ENCODE measurements at places on chromosomes 6 and 20.

GRCh38 chr6:16249971-16250370 is 11.6 kb downstream of the GMPR start:
- DNase-seq: no peak

DNA sequence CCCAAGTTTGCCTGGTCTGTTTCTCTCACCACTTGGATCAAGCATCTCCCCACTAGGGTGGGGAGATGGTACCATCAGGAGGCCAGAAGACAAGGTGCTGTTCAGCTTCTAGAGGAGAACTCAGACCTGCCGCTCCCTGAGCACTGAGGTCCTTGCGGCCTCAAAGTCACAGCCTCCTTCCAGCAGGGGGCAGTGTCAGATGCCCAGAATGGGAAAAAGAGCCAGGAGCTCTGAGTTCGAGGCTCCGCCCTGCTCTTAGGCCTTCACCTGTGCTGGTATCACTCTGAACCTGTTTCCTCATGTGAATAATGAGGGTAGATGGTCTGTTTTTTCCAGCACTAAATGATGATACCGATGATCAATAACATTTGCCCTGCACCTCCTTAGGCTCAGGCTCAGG is 68.7 kb downstream of the TOX2 start:
- DNase-seq: no peak

- DNase-seq: peak; percentile 67
Observed at GRCh38 chr6:132483779-132484679, 28.9 kb downstream of the STX7 start.

- DNase-seq: no peak
Observed at GRCh38 chr6:92180090-92180489, 1239.3 kb downstream of the EPHA7 start.

- no peak for DNase-seq
Observed at GRCh38 chr6:149194820-149195558, 122.5 kb upstream of the TAB2 start.

DNA sequence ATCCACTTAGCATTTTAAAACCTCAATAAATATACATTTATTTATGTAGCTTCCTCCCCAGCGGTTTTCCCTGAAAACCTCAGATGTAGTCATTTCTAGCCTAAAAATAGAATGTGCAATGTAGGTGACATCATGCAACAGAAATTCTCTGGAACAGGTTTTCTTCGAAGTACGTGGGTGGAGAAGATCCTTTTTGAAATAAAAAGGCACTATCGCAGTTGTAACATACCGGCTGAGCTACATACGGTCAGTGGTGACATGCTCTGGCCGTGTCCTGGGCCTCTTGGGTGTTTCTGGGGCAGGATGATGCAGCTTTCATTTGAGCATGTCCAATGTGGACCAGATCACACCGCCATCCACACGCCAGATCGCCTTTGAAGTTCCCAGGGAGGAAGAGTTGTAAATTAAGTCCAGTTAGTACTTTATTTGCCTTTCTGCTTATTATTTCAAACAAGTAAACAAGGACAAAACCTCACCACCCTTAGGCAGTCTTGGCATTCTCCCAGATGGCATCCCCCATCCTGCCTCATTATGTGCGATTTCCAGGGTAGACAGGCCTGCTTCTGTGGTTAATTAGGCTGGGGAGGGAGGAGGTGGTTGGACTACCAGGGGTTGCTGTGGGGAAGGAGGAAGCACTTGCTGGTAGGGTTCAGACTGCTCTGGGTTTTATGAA is 109.5 kb upstream of the CLDN20 start:
- DNase-seq: no peak

GRCh38 chr20:19692685-19693119 is 65.4 kb upstream of the RIN2 start:
- peak; percentile 14 for DNase-seq

DNA sequence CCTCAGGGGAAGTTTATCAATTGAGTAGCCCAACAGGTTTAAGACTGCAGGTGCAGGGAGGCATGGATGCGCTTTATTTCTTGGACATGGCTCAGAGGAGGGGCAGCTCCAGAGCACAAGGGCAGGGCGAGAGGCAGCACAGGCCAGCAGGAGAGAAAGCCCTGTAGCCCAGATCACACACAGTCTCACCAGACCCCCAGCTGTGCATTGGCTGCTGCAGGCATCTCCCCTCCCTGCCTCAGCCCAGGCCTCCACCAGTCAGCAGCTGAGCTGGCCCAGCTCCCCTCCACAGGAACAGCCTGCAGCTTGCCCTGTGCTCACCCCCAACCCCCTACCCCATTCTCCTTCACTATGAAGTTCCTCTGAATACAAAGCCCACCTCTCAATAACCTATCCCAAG is 24.7 kb downstream of the MRPL14 start:
- no peak for DNase-seq

GRCh38 chr6:40461643-40462042 is 125.5 kb downstream of the LRFN2 start:
- no peak for DNase-seq
